Effector CD4-positive, alpha-beta T cell (primary cell): ENCODE measurements at places on chromosomes 6 and 20.
A peak's percentile ranks its signal among the peaks of the same experiment; 100 is the strongest.

- DNase-seq: no peak
Observed at GRCh38 chr20:46267108-46268105, 40.9 kb downstream of the CDH22 start.

- DNase-seq: no peak
Observed at GRCh38 chr20:32356622-32357374, 1.3 kb upstream of the ASXL1 start.

DNA sequence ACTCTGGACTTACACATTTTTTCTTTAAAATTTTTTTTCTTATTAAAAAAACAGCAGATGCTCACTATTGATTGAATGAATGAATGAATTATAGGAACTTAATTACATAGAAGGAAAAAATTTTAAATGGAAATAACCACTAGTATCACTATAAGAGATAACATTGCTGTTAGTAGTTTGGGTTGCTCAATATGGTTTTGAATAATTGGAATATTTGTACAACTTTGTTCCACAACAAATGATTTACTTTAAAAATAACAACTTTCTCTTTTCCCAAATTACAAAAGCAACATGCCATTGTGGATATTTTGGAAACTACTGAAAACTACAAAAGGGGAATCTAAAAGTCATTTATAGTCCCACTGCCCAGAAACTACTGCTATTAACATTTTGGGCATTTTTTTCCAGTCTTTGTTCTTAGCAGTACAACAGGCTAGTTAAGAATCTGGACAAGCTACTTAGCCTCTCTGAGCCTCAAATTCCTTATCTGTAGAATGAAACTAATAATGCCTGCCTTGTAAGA is 61.0 kb upstream of the REV3L start:
- DNase-seq: no peak

GRCh38 chr20:38221119-38221589 is 39.4 kb downstream of the KIAA1755 start:
- peak; percentile 55 for DNase-seq

GRCh38 chr20:10665027-10665561 is 8.7 kb downstream of the JAG1 start:
- no peak for DNase-seq
